ENCODE measurements at places on chromosomes 16 and 17. TPM values are rescaled to one million over a fixed set of nuclear protein-coding genes. Genes with fewer than 3 reads are reported as not detected.

GRCh38 chr17:1604831-1605528, 23.7 kb downstream of the SLC43A2 start:
- no peak for DNase-seq

- no peak for DNase-seq
Measured at GRCh38 chr16:27174798-27175197, 28.5 kb upstream of the KDM8 start.

The TBC1D3I gene
- 0.16 TPM for total RNA-seq

The RNF157 gene
- 22.0 TPM for total RNA-seq

The NPIPB6 gene
- 2.3 TPM for total RNA-seq

The MT4 gene
- not detected for total RNA-seq

The NSRP1 gene
- total RNA-seq: 33.6 TPM

Measured in activated naive CD4-positive, alpha-beta T cell treated with anti-CD3 and anti-CD28 coated beads, Interleukin-2, amount 50 U/mL, for 72 hours (primary cell).